Cerebellum (tissue), 4 donors: ENCODE measurements at places on chromosomes 3 and 15. TPM values are rescaled to one million over a fixed set of nuclear protein-coding genes. Genes with fewer than 3 reads are reported as not detected.

GRCh38 chr15:92068121-92068520 lies 214.6 kb downstream of the SLCO3A1 start:
- no peak for DNase-seq

The MYO5C gene
- total RNA-seq: 10.4 TPM

- no peak for DNase-seq
These were observed 161.1 kb upstream of the UBE2E1 start for GRCh38 chr3:23644676-23645075.

The CEMIP gene
- 7.1 TPM for total RNA-seq

- DNase-seq: no peak
These were observed 1.7 kb downstream of the SLCO3A1 start for GRCh38 chr15:91855241-91855640.

DNA sequence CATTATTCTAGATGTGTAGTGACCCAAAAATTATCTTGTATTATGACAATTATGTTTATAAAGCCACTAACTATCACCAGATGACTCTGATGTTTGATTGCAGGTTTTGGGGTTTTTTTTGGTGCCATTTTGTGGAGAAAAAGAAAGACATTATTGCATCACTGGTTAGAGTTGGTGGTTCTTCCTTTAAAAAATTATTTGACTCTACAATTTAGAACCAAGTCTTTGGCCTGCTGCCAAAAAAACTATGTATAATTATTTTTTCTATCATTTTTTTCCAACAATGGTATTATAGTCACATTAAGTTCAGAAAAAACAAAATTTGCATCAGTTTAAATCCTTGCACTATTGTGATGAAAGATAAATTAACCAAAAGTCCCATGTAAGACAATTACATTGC lies 258.6 kb upstream of the GRM7 start:
- DNase-seq: no peak

The CCDC13 gene
- 1.4 TPM for total RNA-seq

The APPL1 gene
- 83.1 TPM for total RNA-seq

- DNase-seq: peak; percentile 89
These were observed at the start of gene POLR2M for GRCh38 chr15:57706405-57707209. TSS of gene POLR2M (plus strand) at chr15:57706714. CDS start at chr15:57706843, 129 bp downstream.

- DNase-seq: no peak
These were observed 29.5 kb upstream of the THSD4 start for GRCh38 chr15:71085809-71086208.

The TMEM42 gene
- total RNA-seq: 4.9 TPM

The TUSC2 gene
- total RNA-seq: 11.4 TPM

The ARGFX gene
- total RNA-seq: not detected

The GOLGA6B gene
- total RNA-seq: not detected

The ISLR gene
- total RNA-seq: 41.0 TPM

- no peak for DNase-seq
These were observed 267.3 kb downstream of the FHIT start for GRCh38 chr3:60983906-60984305.

The SAMMSON gene
- total RNA-seq: not detected

The UROC1 gene
- total RNA-seq: 0.27 TPM

DNA sequence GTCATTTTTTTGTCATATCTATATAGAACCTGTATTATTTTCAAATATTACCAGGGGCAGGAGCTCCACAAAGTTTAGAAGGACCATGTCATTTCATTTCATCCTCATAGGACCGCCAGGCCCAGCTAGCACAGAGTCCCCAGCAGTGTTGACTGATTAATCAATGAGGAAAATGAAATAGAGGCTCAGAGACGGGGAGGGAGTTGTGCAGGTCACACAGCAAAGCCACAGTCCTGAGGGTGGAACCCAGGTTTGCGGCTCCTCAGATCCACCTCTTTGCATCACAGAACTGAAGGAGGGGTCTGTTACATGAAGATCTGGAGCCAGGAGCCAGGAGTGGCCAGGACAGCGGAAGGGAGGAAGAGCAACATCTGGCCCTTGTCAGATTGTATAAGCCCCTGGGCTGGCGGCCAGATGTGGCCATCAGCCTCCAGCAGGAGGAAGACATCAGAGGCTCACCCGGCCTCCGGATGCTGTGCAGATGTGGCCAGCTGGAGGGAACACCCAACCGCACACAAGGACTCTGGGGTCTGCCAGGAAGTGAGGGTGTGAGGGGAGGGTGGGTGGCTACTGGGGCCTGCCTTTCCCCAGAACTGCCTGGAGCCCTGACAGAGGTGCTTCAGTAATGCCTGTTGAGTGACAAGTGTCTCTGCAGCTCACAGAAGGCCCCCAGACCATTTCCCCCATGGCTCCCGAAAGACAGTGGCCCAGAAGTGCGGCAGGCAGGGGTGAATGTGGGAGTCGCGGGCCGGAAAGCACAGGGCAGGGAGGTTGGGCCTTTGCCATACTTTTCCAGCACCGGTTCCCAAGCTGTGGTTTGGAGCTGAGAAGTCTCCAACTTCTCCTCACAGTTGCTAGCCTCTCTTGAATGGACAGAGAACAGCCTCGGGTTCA lies 21.3 kb downstream of the EFCC1 start:
- no peak for DNase-seq
